ENCODE measurements at places on chromosomes 7 and 10.

DNA sequence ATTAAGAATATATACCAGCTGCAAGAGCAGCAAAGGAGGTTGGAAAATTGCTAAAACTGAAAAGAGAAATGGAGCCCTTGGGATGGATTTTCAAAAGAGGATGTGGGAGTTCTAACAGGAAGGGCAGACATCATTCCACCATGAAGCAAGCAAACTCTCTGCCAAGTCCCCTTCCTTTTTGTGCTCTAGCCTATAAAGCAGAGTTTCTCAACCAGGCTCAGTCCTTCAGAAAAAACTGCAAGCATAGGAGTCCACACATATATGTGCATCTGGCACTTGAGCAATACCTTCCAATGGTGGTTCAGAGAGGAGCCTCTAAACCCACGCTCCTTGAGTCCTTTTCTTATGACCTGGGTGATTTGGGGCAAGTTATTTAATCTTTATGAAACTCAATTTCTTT, 98.6 kb upstream of the MKX start:
- DNase-seq, result no peak

GRCh38 chr7:91306266-91306665, 42.0 kb downstream of the FZD1 start:
- DNase-seq, result no peak

DNA sequence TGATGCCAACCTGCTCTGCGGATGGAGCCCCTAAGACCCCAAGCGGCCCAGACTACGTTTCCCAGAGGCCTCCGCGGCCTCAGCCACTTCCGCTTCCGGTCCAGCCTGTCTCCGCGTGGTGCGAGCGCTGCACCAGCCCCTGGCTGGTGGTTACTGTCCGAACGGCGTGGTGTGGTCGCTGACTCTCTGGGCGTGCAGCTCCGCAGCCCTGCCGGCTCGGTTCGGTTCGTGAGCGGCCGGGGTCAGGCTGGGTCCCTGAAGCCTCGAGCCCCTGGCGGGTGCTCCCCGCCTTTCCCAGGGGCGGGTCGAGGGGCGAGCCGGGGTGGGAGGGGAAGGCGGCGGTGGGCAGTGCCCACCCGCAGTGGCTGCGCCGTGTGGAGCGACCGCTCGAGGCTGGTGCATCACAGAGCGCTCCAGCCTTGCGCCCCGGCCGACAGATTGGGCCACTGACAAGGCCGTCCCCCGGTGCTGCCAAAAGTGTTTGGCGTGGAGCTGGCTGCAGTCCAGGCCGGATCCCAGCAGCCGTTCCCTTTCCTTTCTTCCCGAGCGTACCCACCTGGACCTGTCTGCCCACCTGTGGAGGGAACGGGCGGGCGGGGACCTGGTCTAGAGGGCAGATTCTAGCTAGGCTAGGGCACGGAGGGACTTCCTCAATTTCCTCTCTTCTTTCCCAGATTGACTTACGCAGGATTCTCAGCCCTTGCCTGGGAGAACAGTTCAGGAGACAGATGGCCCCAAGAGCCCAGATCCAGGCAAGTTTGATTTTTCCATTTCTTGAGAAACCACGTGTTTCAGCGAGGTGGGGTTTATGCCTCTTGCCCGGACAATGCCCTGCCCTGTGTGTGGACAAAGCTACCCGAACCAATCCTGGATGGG, at the start of gene ZNF485:
Gene ZNF485 (plus strand): TSS at position 116 of the 876 bp plus-strand sequence. CDS start 613 bp downstream, at position 729.
- peak; percentile 58 for DNase-seq

DNA sequence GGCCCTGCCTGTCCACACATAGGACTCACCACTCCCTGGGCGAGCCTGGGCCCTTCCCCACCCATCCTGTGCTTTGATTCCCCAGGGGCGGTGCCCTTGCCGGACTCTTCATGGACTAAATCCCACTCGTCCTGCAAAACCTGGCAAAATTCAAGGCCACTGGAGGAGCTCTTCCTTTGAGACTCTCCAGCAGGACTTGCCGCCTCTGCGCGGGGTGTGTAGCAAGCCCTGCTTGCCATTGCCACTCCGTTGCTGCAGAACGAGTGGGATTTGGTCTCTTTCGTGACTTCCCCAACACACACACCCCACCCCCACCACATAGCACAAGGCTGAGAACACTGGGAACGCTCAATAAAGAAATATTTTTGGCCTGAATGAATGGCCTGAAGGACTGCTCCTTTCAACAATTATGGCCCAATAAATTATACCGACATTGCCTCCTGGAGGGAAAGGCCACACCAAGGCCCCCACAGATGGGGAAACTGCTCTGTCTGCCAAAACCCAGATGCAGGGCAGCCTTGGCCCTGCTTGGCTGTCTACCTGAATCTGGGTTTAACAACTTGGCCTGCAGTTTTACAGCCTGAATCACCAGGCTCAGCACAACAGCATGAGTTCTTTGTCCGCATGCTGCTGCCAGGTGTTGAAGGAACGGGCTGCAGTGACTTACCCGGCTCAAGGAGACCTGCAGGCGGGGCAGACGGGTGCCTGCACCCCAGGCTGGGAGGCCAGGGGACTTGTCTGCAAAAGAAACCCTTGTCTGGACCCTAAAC, 72.8 kb upstream of the KAT6B start:
- DNase-seq, result peak; percentile 95

GRCh38 chr7:131068604-131069021, 259.1 kb upstream of the MKLN1 start:
- DNase-seq, result peak; percentile 64

- DNase-seq, result peak; percentile 84
Measured at GRCh38 chr7:89238156-89238555, 442.6 kb upstream of the TEX47 start.

GRCh38 chr7:66092654-66093053, 17.0 kb downstream of the ASL start:
- DNase-seq, result no peak

- DNase-seq, result no peak
Measured at GRCh38 chr10:27614776-27615175, 110.7 kb downstream of the RAB18 start.

DNA sequence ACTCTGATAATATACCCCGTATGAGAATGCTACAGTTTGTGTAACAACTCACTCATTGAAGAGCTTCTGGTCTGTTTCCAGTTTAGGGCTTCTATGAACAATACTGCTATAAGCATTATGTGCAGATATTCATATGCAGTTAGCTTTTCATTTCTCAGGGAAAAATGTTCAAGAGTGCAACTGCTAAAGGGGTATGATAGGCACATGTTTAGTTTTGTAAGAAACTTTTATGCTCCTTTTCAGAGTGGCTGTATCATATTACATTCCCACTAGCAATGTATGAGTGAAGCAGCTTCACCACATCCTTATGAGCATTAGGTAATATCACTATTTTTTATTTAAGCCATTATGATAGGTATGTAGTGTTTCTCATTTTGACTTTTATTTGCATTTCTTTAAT, 182.6 kb upstream of the CXCL12 start:
- DNase-seq, result peak; percentile 63

- DNase-seq, result peak; percentile 62
Measured at GRCh38 chr7:117827862-117828261, 45.4 kb downstream of the CTTNBP2 start.

- no peak for DNase-seq
Measured at GRCh38 chr10:5648494-5649457, 17.6 kb downstream of the ASB13 start.

- DNase-seq, result peak; percentile 6
Measured at GRCh38 chr10:64430690-64431323, 909.6 kb downstream of the REEP3 start.

GRCh38 chr7:121519548-121520521, 123.7 kb upstream of the FAM3C start:
- peak; percentile 35 for DNase-seq

DNA sequence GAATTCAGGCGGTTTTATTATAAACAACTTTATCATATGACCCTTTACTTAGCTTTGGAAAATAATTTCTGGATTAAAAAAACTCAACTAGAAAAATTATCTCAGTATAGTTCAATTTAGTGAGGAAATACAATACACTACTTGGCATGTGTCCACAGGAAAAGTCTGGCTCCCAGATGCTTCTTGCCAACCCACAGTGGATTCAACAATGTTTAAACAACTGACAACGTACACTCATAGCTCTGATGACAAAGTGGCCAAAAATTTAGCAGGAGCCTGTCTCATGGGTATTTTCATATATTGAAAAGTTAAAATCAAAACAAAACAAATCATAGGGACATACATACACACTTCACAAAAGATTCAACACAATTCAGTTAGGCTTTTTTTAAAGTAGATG, 158.8 kb downstream of the SKAP2 start:
- peak; percentile 96 for DNase-seq

GRCh38 chr7:150721970-150722373, 5.6 kb downstream of the GIMAP1 start:
- DNase-seq, result no peak

- no peak for DNase-seq
Measured at GRCh38 chr10:86667421-86668181, 710 bp upstream of the LDB3 start.

DNA sequence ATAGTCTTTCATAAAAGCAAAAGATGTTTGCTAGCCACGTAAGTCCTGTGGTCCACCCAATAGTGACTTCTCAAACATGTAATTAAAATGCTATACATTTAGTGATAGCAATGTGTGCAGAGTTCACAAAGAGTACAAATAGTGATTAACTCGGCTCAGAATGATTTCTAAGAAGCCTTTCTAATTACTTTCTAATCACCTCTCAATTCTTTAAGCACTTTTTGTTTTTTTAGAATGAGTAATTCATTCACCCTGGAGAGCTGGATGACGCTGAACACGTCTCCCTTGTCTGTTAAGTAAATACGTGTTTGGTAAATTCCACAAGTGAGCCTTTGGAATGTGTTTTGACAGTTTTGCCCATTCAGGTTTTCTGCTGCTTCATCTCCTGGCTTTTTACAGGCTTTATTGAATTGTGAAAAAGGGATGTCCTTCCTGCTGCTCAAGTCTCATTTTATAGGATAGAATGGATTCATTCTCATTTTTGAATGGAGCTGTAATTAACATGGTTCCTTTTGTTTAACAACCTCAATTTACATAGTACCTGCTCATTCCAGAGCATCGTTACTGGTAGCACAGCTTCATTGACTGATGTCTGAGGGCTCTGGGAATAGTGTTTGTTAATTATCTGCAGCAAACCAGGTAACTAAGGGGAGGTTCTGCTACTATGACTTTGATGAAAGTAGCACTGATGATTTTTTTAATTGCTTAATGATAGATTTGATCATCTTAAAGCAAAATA, 212.1 kb downstream of the VTI1A start:
- DNase-seq, result peak; percentile 48

- peak; percentile 35 for DNase-seq
Measured at GRCh38 chr10:31977440-31978155, 49.0 kb upstream of the ARHGAP12 start.

DNA sequence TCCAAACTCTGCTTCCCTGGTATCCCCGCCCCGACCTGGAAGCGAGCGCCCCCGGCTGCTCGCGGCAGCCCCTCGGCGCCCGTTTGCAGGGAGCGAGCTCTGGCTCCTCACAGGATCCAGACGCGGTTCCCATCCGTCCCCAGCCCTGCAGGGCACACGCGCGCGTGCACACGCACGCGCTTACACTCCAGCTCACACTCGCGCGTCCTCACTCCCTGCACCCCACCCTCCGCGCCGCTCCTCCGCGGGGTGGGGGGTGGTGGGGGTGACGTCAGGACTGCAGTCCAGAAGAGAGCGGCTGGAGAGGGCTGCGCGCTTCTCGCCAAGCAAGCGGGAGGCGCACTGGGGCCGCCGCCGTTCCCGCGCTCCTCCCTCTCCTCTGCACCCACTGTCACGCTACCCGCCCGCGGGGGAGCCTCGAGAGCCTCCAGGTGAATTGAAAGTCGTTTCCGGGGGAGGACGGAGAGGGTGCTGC, 255.6 kb downstream of the OTUD1 start:
- peak; percentile 11 for DNase-seq

DNA sequence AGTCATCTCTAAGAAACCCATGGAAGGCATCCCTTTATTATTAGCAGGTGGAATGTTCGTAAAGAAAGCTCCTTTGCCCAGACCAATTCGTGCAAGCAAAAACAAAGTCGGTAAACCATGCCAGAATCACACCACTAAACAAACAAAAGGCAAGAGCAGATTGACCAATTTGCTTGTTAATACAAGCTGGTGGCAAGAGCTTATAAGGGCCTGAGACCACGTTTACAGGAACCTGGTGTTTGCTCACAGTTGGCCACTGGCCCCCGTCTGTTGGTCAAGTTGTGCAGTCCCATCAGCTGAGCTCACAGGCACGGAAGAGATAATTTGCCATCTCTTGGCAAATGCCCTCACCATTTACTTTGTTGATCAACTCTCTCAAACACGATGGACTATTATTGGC, 342.2 kb upstream of the MKI67 start:
- DNase-seq, result no peak

GRCh38 chr7:107754642-107755041, 10.7 kb downstream of the CBLL1 start:
- DNase-seq, result no peak

- no peak for DNase-seq
Measured at GRCh38 chr7:77548206-77548605, 11.1 kb downstream of the PTPN12 start.

All from fibroblast of skin of right quadriceps (primary cell).